ENCODE measurements at places on chromosomes 6 and 20. TPM values are rescaled to one million over a fixed set of nuclear protein-coding genes. Genes with fewer than 3 reads are reported as not detected.
A peak's percentile ranks its signal among the peaks of the same experiment; 100 is the strongest.

DNA sequence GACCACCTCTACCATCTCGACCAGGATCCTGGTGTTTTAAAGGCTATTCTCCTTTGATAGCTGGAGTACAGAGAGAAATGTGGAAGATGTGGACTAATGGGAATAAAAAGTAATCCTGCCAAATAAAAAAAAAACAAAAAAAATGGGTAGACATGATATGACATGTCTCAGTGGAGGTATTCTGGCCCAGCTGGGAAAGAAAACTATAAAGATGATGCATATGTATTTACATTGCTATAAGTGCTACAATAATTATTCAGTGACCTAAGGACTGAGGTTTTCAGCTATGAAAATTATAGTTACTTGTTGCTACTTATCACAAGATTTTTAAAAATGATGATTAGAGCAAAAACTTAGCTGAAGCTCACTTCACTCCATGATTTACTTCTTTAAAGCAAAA is 101.1 kb downstream of the SIM1 start:
- DNase-seq: no peak

- DNase-seq: no peak
Measured at GRCh38 chr20:37584238-37584807, 56.6 kb upstream of the BLCAP start.

GRCh38 chr20:37627060-37627766 is 66.6 kb upstream of the CTNNBL1 start:
- DNase-seq: peak; percentile 63

GRCh38 chr6:44512868-44513741 is 125.6 kb downstream of the CDC5L start:
- DNase-seq: no peak

GRCh38 chr6:159168536-159169192 is 536 bp upstream of the FNDC1 start:
- peak; percentile 74 for DNase-seq

Gene MOG
- 10.3 TPM for total RNA-seq

DNA sequence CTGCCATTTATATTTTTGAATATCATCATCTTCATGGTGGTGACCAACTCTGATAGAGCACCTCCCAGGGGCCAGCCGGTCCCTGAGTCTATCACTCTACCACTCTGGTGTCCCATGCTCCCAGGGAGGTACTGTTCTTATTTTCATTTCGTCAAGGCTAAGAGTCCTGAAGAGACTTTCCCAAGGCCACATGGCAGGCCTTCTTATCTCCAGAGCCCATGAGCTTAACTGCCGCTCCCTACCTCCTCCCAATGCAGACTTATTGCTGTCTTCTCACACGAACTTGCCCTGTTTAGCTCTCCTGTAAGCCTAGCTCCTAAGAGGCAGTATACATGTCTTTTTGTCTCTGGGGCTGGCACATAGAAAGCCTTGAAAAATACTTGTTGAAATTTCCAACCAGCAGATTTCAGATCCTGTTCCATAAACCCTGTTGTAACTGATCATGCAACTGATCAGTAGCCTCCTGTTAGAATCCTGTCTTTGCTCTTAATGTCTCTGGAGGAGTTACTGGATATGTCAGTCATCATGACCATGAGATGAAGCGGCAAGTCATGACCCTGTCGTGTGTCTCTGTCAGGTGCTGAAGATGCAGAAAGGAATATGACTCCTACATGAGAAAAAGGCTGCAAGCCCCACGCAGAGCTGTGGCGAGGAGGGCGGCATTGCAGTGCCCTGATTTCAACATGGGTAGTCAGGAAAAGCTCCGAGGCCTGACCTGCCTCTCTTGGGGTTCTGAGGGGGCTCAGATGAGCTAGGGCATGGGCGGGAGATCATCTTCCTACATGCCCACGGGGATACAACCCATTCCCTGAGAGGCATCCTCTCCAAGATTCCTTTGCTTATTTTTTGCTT is 60.0 kb downstream of the TTI1 start:
- DNase-seq: no peak

Gene HSPA12B
- 16.6 TPM for total RNA-seq
